ENCODE measurements at places on chromosomes 3 and 15.

DNA sequence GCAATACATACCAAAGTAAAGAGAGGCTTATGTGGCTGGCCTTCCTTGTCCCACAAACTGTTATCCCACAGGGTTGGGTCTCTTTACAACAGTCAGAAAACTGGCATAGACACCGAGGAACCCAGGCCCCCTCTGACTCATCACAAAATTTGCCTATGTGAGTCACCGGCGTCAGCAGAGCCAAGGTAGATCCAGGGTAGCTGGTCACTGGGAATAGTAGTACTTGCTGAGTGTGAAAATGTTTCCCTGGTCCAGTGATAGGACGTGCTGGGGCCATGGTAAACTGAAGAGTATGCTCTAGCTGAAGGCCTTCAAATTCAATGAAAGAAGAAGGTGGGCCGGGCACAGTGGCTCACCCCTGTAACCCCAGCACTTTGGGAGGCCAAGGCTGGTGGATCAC is 27.1 kb upstream of the SKIL start:
- DNase-seq = no peak

DNA sequence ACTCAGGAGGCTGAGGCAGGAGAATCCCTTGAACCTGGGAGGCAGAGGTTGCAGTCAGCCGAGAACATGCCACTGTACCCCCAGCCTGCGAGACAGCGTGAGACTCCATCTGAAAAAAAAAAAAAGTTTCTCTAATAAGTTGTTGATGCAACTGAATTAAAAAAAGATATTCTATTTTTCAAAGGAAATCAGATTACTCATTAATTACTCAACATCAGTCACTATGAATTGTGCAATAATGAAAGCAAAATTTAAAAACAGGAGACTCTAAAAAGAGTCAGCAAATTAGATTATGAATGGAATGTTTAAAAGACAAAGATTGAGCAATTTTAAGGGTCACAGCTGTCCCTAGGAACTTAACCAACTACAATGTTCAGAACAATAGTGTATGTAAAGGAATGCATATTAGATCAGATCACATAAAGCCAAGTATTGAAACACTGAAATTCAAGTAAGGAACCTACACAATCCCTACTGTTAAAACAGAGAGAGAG is 60.2 kb upstream of the SLC4A7 start:
- DNase-seq = no peak

- DNase-seq = no peak
Measured at GRCh38 chr3:101943029-101943428, 93.7 kb downstream of the NFKBIZ start.

DNA sequence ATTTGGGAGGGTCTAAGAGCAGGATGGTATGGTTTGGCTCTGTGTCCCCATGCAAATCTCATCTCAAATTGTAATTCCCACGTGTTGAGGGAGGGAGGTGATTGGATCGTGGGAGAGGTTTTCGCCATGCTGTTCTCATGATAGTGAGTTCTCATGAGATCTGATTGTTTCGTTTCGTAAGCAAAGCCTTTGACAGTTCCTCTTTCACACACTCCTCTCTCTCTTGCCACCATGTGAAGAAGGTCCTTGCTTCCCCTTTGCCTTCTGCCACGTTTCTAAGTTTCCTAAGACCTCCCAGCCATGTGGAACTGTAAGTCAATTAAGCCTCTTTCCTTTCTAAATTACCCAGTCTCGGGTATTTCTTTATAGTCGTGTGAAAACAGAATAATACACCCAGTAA is 553.7 kb downstream of the TAFA4 start:
- DNase-seq = no peak

GRCh38 chr15:99343881-99344551 is 92.7 kb downstream of the LRRC28 start:
- no peak for DNase-seq

DNA sequence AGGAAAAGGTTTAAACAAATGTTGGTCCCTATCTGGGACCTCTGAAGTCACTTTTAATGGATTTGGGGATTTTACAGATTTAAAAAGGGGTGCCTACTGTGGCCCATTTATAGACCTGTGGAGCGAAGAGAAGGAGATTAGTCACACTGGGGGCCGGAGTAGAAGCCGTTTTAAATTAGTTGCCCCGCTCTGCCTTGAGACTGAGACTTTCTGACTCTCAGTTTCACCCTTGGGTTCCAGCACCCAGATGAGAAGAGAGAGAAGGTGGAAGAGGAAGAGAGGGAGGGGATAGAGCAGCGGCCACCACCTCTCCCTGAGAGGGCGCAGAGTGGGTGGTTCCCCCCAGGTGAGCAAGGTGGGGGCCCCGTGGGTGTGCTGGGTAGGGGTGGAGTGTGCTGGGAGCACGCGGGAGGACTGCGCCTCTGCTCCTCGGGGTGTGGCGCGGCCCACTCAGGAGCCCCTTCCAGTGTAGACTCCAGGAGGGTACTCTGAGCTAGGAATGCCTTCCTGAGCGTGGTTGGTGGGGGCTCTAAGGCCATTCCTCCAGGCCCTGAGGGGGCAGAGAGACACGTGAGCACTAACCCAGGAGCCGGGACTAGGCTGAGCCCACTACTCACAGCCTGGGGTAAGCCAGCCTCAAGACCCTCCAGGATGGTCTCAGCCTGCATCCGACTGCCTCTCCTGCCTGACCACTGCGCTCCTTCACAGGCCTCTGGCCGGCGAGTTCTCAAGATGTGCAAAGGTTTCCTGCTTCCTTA is 32.6 kb upstream of the RAB6B start:
- DNase-seq = no peak

Data from HTR-8/SVneo (cell line).